ENCODE measurements at places on chromosomes 1 and 21. TPM values are rescaled to one million over a fixed set of nuclear protein-coding genes. Genes with fewer than 3 reads are reported as not detected.

Gene CRP
- total RNA-seq: not detected

Gene ANKRD34A
- 4.6 TPM for total RNA-seq

GRCh38 chr1:57474137-57474750, 50.4 kb upstream of the DAB1 start:
- H3K36me3 ChIP-seq: no peaks in the 10 kb centered on the region
- no peaks in the 10 kb centered on the region for H3K27me3 ChIP-seq
- H3K4me3 ChIP-seq: no peak overlapping the region
- no peaks in the 10 kb centered on the region for H3K4me1 ChIP-seq

DNA sequence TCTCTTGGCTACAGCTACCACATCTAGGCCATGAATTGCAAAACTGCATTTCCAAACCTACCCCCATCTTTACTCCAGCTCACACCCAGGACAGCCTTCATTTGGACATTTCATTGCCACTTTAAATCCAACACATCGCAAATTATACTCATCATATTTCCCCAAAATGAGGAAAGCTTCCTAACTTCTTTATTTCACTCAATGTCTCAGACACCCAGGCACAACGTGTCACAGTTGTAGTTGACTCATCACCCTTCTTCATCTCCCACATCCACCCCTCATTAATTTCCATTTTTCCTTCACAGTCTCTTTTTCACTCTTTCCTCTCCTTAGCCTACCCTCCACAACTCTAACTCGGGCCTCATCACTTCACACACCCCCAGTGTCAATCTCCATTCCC, 6.7 kb downstream of the OTUD7B start:
- no peaks in the 10 kb centered on the region for H3K27me3 ChIP-seq
- H3K36me3 ChIP-seq: peaks cover 48% of the 10 kb centered on the region
- H3K27ac ChIP-seq: peak overlapping the region; percentile 1
- H3K4me1 ChIP-seq: peaks cover 65% of the 10 kb centered on the region
- no peak for DNase-seq

DNA sequence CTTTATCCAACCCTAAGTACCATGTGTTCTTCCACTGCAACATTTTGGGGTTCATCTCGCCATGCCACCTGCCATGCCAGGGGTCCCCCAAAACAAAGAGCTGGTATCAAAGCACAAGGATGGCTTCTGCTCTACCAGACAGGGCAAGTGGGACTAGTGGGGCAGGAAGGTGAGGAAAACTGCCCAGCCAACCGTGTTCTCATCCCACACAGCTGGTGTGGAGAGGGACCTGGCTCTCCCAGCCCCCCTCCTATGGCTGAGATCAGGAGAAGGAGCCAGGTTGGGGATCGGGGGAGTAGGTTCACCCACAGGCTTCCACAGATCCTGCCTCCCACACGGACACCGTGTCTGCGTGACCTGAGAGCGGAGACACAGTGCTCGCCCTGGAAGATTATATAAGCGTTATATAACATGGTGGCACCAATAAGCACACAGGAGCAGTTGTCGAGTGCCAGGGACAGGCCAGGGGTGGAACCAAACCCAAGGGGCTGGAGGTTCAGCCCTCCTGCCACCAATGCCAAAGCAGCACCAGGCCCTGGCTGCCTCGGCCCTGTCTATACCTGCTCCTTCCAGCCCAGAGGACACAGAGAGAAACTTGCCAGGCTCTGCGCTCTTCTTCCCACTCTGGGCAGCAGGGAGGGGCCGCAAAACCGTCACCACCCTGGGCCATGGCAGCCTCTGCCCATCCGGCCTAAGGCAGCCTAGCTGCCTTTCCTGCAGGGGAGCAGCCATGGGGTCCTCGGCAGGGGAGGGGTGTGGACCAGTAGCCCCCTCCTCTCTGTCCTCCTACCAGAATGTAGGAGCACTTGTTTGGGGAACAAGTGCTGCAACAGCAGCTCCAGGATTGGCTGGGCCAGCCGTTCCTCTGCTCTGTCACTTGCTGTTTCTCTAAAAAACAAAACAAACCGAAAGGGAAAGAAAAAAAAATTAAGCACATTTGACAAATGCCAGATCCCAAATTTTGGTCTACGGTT, 43.5 kb downstream of the CD34 start:
- H3K4me1 ChIP-seq: peaks cover 81% of the 10 kb centered on the region
- DNase-seq: peak; percentile 40
- H3K36me3 ChIP-seq: peaks cover 34% of the 10 kb centered on the region
- peak overlapping the region; percentile 88 for H3K27ac ChIP-seq
- H3K4me3 ChIP-seq: peak overlapping the region; percentile 90

Gene SIKE1
- total RNA-seq: 60.4 TPM

Gene TMPRSS15
- not detected for total RNA-seq

Gene TOR1AIP2
- total RNA-seq: 42.3 TPM

DNA sequence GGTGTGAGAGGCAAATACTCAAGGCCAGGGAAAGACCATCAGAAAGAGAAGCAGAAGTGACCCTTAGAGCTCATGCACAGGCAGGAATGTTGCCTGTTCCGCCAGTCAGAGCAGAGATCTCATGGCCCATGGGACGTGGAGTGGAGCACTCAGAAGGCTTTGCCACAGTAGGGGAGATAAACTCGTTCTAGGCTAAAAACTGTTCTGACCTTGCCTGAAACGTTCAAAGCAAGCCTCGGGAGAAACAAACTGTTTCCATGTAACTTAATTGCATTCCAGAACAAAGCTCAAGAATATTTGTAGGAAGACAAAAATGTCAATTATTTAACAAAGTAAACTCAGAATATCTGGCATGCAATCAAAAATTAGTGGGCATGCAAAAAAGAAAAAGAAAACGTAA, 20.7 kb upstream of the SLC19A1 start:
- DNase-seq: no peak
- H3K36me3 ChIP-seq: no peaks in the 10 kb centered on the region
- no peak overlapping the region for H3K27ac ChIP-seq
- H3K27me3 ChIP-seq: peaks cover 24% of the 10 kb centered on the region
- H3K4me1 ChIP-seq: no peaks in the 10 kb centered on the region
- H3K4me3 ChIP-seq: no peak overlapping the region

DNA sequence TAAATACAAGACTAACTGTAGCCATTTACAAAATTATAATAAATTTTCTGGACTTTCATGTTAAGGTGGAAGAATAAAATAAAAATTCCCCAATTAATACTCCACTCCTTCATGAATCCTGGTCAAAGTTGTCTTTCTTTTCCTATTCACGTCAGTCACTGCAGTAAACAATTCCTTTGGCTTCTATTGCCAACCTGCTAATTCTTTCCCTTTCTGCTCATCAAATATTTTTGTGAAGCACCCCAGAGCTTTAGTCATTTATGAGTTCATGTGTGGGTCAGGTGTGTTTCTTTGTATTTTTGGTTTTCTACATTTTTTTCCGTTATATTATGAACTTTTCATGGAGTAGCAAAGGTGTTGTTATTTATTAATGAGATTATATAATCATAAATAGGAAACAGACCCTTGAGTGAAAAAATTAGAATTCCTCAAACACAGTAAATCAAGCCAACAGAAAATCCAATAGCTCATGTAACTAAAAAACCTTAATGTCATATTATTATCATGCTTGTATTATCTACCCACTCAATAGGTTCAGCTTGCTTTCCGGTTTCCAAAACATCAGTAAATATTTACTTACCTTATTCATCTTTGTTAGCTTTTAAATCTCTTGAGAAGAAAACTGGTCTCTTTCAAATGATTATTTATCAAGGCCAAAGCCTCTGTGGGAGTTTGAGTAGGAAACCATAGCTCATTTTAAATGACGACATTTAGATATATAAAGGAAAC, 29.6 kb upstream of the PLA2G4A start:
- no peaks in the 10 kb centered on the region for H3K27me3 ChIP-seq
- H3K27ac ChIP-seq: no peak overlapping the region
- no peak for DNase-seq
- H3K4me1 ChIP-seq: no peaks in the 10 kb centered on the region
- no peak overlapping the region for H3K4me3 ChIP-seq

DNA sequence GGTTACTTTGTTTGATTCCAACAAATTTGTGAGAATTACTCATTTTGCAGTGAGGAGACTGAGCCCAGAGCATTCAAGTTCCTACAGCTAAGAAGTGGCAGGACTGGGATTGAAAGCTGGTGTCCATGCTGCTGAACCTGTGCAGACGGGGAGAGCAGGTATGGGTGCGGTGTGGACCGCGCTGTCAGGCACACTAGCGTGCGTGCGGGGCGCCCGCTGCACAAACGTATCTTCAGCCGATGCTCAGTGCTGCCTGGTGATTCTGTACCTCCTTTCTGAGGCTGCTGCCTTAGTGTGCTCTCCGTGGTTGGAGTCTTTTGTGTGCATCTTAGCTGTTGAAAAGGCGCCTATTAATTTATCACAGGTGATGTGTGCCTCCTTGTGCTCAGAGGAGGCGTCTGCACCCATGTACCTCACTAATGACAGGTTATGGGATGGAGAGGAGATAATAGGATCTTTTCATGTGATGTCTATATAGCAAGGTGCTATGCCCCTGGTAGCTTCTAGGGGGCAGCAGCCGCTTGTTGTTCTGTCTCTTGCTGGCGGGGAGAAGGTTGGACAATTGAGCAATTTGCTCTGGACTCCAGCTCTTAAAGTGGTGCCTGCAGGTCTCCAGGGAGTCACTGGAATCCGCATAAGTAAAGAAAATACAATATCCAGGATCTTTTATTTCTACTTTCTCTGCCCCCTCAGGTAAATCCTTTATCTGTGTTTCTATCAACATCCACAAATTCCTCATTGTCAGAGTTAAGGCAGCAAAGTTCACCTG, 32.5 kb downstream of the PEX14 start:
- no peaks in the 10 kb centered on the region for H3K27me3 ChIP-seq
- peaks cover 39% of the 10 kb centered on the region for H3K4me1 ChIP-seq
- peaks cover 2% of the 10 kb centered on the region for H3K36me3 ChIP-seq
- DNase-seq: peak; percentile 67

Gene ABCG1
- 22.2 TPM for total RNA-seq

GRCh38 chr1:113046569-113046968, 26.4 kb upstream of the LRIG2 start:
- no peaks in the 10 kb centered on the region for H3K36me3 ChIP-seq
- no peak overlapping the region for H3K4me3 ChIP-seq
- H3K27me3 ChIP-seq: no peaks in the 10 kb centered on the region
- DNase-seq: no peak
- H3K4me1 ChIP-seq: peaks cover 30% of the 10 kb centered on the region
- peak overlapping the region; percentile 70 for H3K27ac ChIP-seq

Gene OR10Z1
- not detected for total RNA-seq

DNA sequence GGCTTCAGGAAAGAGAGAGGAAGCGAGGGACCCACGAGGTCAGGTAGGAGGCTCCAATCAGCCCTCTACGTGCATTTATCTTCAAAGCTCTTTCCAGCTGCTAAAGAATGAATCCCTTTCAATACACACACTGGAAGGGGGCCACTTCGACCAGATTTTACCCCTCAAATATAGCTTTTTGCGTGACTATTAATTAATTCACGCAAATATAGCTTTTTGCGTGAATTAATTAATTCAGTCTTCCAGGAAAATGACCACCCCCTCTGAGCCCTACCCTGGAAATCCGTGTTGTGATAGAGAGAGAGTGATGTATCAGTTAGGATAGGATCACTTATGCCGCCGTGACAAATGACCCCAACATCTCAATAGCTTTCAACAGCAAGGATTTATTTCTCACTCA, 265.2 kb upstream of the TMEM51 start:
- H3K36me3 ChIP-seq: no peaks in the 10 kb centered on the region
- no peak for DNase-seq

GRCh38 chr1:172345077-172345476, 75.4 kb upstream of the C1orf105 start:
- peaks cover 8% of the 10 kb centered on the region for H3K36me3 ChIP-seq
- H3K4me1 ChIP-seq: peaks cover 33% of the 10 kb centered on the region
- no peak overlapping the region for H3K4me3 ChIP-seq

GRCh38 chr1:169060043-169060722, 46.3 kb upstream of the ATP1B1 start:
- H3K4me1 ChIP-seq: no peaks in the 10 kb centered on the region
- no peak overlapping the region for H3K4me3 ChIP-seq
- no peak overlapping the region for H3K27ac ChIP-seq
- no peak for DNase-seq
- peaks cover 3% of the 10 kb centered on the region for H3K27me3 ChIP-seq
- no peaks in the 10 kb centered on the region for H3K36me3 ChIP-seq

DNA sequence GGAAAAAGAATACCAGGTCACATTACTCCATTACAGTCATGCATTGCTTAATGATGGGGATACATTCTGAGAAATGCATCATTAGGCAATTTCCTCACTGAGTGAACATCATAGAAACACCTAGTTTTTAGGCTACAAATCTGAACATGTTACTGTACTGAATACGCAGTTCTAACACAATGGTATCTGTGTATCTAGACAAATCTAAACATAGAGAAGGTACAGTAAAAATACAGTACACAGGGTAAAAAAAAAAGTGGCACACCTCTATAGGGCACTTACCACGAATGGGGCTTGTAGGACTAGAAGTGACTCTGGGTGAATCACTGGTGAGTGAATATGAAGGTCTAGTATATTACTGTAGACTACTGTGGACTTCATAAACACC, 115.7 kb downstream of the AKT3 start:
- H3K4me1 ChIP-seq: peaks cover 21% of the 10 kb centered on the region
- H3K27me3 ChIP-seq: no peaks in the 10 kb centered on the region
- no peak overlapping the region for H3K27ac ChIP-seq
- no peak for DNase-seq
- peaks cover 7% of the 10 kb centered on the region for H3K36me3 ChIP-seq

Gene PRR9
- not detected for total RNA-seq
